ENCODE measurements at places on chromosomes 5 and 9. TPM values are rescaled to one million over a fixed set of nuclear protein-coding genes. Genes with fewer than 3 reads are reported as not detected.

HTR1A gene
- polyA plus RNA-seq: not detected

ITGA2 gene
- 3.4 TPM for polyA plus RNA-seq

C9orf50 gene
- 0.28 TPM for polyA plus RNA-seq

CTXN3 gene
- 0.06 TPM for polyA plus RNA-seq

CNTNAP3 gene
- polyA plus RNA-seq: 4.3 TPM

PCDHGB3 gene
- polyA plus RNA-seq: 1.4 TPM

TSSK1B gene
- polyA plus RNA-seq: not detected

LCN1 gene
- not detected for polyA plus RNA-seq

RLN2 gene
- polyA plus RNA-seq: 0.25 TPM

LHX2 gene
- polyA plus RNA-seq: not detected

All from urinary bladder (tissue), 4 donors.